ENCODE measurements at places on chromosomes 1 and 21.

DNA sequence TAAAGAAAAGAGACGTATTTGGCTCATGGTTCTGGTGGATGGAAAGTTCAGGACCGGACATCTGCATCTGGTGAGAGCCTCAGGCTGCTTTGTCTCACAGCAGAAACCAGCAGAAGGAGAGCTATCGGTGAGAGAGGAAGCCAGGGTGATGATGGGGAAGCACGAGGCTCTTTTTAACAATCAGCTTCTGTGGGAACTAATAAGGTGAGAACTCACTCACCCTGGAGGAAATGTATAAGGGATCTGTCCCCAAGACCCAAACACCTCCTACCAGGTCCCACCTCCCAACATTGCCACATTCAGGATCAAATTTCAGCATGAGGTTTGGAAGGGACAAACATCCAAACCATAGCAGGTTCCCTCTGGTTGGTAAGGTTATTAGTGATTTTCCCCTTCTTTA is 32.8 kb downstream of the ASTN1 start:
- no peak for DNase-seq

GRCh38 chr1:248416226-248416625 is 13.4 kb downstream of the OR2T1 start:
- DNase-seq = no peak

DNA sequence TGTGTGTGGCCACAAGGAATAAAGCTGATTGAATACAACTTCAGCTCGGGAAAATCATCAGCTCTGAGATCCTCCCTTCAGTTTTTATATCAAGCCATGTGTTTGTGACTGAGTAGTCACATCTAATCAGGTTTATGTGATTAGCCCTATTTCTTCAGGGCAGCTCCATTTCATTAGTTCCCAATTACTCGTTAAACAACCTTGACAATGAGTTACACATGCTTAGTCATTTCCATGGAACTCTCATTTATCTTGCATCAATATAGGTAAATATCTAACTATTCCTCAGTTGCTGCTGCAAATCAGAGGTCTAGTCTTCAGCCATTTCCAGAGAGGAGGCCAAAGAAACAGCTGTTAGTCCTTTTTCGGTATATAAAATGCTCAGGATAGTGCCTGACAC is 16.3 kb downstream of the CRB1 start:
- DNase-seq = no peak

DNA sequence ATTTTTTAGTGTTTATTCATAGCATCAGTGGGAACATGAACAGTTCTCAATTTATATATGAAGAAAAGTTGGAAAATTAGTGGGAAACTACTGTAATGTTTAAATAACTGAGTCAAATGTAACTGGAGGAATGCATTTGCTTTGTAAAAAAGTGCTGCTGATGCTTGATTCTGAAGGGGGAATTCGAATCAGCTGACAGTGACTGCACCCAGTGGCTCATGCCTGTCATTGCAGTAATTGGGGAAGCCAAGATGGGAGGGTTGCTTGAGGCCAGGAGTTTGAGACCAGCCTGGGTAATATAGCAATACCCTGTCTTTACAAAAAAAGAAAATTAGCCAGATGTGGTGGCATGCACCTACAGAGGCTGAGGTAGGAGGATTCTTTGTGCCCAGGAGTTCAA is 398.4 kb downstream of the ZP4 start:
- DNase-seq = no peak

GRCh38 chr1:62382658-62382955 is 54.2 kb upstream of the USP1 start:
- no peak for DNase-seq

DNA sequence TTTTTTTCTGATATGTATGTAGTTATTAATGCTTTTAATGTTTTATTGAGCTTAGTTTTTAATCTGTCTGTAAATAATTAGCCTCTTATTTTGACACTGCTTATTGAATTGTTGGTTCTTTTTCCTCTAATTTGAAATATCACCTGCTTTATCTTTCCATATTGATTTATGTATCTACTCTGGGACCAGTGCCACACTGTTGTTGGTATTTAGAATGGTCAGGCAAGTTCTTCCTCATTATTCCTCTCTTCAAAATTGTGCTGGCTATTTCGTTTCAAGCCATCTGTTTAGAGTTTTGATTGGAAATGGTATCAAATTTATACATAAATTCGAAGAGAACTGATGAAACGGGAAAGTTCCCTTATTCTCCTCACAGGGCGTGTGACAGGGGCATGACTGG is 96.8 kb upstream of the APP start:
- no peak for DNase-seq

GRCh38 chr1:1959840-1960479 is 40.9 kb upstream of the TMEM52 start:
- peak; percentile 97 for DNase-seq
